ENCODE measurements at places on chromosomes 7 and 10.

DNA sequence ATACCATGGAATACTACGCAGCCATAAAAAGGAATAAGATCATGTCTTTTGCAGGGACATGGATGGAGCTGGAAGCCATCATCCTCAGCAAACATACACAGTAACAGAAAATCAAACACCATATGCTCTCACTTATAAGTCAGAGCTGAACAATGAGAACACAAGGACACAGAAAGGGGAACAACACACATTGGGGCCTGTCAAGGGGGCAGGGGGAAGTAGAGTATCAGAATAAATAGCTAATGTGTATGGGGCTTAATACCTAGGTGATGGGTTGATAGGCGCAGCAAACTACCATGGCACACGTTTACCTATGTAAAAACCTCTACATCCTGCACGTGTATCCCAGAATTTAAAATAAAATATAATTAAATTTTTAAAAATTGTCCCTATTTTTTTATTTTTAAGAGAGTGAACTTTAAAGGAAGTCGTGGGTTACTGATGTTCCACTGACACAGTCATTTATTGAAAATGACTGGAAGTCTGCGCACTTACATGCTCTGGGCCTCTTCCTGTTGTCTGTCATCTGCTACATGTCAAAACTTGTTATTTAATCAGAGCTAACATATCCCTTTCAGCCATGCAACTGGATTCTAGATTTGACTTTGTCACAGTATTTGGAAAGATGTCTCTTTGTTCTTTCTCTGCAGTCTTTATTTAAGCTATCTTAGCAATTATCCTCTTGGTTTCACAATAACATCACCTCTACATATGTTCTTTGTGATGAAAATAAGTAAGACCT, 73.7 kb upstream of the ABCB5 start:
- DNase-seq = no peak
- no peaks in the 10 kb centered on the region for H3K36me3 ChIP-seq

DNA sequence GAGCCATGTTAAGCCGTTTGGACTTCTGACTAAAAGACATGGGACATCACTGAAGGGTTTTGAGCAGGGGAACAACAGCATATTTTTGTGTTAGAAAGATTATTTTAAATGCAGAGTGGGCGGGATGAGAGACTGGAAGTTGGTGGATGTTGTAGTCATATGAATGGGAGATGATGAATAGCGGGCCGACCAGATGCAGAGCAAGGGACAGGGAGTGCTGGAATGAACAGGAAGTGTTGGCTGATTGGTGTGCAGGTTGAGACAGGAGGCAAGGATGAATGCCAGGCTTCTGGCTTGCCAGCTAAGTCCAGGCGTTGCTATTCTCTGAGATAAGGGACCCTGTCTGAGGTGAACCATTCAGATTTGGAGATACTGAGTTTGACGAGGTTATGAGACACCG, 38.0 kb downstream of the GAD2 start:
- H3K27me3 ChIP-seq = peaks cover 60% of the 10 kb centered on the region
- peaks cover 5% of the 10 kb centered on the region for H3K4me1 ChIP-seq
- DNase-seq = no peak
- H3K36me3 ChIP-seq = no peaks in the 10 kb centered on the region
- no peak overlapping the region for H3K4me3 ChIP-seq

GRCh38 chr7:107909445-107909844, 18.5 kb downstream of the DLD start:
- no peak for DNase-seq
- H3K36me3 ChIP-seq = peaks cover 34% of the 10 kb centered on the region
- H3K4me3 ChIP-seq = no peak overlapping the region
- H3K4me1 ChIP-seq = no peaks in the 10 kb centered on the region
- H3K27me3 ChIP-seq = no peaks in the 10 kb centered on the region

GRCh38 chr7:8217200-8218068, 44.5 kb downstream of the ICA1 start:
- no peak overlapping the region for H3K27ac ChIP-seq
- no peaks in the 10 kb centered on the region for H3K27me3 ChIP-seq

GRCh38 chr7:150665089-150665748, 20.3 kb upstream of the GIMAP2 start:
- H3K4me1 ChIP-seq = no peaks in the 10 kb centered on the region
- DNase-seq = no peak
- no peak overlapping the region for H3K4me3 ChIP-seq
- H3K27me3 ChIP-seq = peaks cover 29% of the 10 kb centered on the region
- no peak overlapping the region for H3K27ac ChIP-seq

DNA sequence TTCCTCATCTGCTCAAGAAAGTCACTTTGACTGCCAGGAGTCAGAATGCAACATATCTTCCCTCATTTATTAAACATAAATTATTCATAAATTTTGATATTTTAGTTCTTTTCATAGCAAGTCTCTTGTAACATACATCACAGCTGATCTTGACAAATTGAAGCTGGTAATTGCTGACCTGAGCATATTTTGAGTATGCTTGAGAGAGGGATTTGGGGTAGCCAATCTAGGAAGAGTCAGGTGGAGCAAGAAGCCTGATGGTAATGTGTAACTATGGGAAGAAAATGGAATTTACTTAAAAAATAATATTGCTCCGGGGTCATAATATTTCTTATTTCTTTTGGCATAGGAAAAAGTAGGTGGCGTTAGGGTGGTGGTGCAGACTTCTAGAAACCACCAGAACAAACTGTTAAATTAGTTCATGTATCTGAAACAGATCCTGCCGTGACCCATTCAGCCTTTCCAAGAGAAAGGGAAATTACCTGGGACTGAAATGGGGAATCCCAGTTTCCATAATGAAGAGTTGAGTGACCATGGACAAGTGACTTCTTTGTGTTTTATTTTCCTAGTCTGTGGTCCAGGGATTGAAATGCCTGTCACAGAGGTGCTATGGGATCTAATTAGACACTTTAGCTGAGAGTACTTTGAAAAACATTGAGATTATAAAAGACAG, 12.9 kb downstream of the CPED1 start:
- no peak for DNase-seq
- no peaks in the 10 kb centered on the region for H3K27me3 ChIP-seq
- H3K27ac ChIP-seq = no peak overlapping the region
- H3K4me3 ChIP-seq = no peak overlapping the region
- peaks cover 17% of the 10 kb centered on the region for H3K4me1 ChIP-seq

DNA sequence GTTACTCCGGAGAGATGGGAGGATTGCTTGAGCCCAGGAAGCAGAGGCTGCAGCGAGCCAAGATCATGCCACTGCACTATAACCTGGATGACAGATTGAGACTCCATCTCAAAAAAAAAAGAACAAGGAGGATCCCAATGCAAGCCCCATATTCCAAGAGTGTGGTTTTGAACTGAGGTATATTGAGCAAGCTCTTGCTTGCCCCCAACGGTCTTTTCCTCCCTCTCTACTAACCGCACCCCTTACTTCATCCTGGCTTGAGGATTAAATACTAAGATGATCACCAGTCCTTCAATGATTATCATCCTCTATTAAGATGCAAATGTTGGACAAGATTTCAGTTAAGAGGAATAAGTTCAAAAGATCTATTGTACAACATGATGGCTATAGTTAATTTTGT, 12.5 kb upstream of the SRGN start:
- no peak overlapping the region for H3K27ac ChIP-seq
- H3K27me3 ChIP-seq = no peaks in the 10 kb centered on the region
- DNase-seq = no peak
- H3K36me3 ChIP-seq = no peaks in the 10 kb centered on the region
- H3K4me1 ChIP-seq = no peaks in the 10 kb centered on the region
- H3K4me3 ChIP-seq = no peak overlapping the region

GRCh38 chr7:14902589-14903067, at the start of gene DGKB:
TSS of gene DGKB (minus strand) at chr7:14902751.
- no peak within 1 kb of the TSS for H3K27ac ChIP-seq
- no peak for DNase-seq
- H3K4me1 ChIP-seq = no peaks in the 10 kb centered on the region
- no peak within 1 kb of the TSS for H3K4me3 ChIP-seq
- H3K36me3 ChIP-seq = no peaks in the 10 kb centered on the region
- H3K27me3 ChIP-seq = no peaks in the 10 kb centered on the region

DNA sequence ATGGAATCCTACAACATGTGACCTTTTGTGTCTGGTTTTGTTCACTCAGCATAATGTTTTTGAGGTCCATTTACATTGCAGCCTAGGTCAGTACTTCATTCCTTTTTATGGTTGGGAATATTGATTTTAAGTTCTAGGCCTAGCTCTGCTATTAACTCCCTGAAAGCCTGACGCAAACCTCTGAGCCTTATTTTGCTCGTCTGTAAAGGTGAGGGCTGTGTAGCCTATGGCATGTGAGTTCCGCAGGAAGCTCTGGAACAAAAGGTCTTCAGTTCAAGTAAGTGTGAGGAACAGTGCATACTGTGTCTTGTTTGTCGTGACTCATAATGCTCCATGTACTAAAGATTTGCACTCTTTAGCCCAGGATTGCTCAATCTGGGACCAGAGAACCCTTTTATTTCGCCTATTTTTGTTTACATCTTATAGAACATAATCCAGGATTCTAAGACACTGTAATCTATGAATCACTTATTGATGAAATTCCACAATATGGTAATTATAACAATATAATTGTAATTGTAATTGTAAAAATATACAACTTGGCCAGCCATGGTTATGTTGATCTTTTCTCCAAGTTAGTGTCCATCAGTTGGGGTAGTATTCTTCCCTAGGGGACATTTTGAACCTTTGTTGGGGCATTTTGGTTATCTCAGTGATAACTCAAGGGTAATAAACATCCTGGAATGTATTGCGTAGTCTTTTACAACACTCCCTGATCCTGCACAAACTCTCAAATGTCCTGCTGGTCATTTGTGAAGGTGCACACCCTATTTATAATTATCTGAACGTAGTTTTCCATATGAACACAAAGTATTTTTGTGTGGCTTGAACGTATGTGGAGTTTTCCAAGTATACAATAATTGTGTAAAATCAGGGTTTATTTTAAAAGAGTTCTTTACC, 184.7 kb downstream of the VTI1A start:
- DNase-seq = peak; percentile 54
- H3K4me3 ChIP-seq = no peak overlapping the region
- H3K27me3 ChIP-seq = no peaks in the 10 kb centered on the region
- peaks cover 50% of the 10 kb centered on the region for H3K4me1 ChIP-seq
- no peaks in the 10 kb centered on the region for H3K36me3 ChIP-seq
- H3K27ac ChIP-seq = peak overlapping the region; percentile 94

- no peaks in the 10 kb centered on the region for H3K36me3 ChIP-seq
- no peak overlapping the region for H3K27ac ChIP-seq
- H3K4me1 ChIP-seq = no peaks in the 10 kb centered on the region
- H3K27me3 ChIP-seq = peaks cover 78% of the 10 kb centered on the region
- no peak overlapping the region for H3K4me3 ChIP-seq
Measured at GRCh38 chr10:47243791-47244190, 56.2 kb upstream of the GDF10 start.

DNA sequence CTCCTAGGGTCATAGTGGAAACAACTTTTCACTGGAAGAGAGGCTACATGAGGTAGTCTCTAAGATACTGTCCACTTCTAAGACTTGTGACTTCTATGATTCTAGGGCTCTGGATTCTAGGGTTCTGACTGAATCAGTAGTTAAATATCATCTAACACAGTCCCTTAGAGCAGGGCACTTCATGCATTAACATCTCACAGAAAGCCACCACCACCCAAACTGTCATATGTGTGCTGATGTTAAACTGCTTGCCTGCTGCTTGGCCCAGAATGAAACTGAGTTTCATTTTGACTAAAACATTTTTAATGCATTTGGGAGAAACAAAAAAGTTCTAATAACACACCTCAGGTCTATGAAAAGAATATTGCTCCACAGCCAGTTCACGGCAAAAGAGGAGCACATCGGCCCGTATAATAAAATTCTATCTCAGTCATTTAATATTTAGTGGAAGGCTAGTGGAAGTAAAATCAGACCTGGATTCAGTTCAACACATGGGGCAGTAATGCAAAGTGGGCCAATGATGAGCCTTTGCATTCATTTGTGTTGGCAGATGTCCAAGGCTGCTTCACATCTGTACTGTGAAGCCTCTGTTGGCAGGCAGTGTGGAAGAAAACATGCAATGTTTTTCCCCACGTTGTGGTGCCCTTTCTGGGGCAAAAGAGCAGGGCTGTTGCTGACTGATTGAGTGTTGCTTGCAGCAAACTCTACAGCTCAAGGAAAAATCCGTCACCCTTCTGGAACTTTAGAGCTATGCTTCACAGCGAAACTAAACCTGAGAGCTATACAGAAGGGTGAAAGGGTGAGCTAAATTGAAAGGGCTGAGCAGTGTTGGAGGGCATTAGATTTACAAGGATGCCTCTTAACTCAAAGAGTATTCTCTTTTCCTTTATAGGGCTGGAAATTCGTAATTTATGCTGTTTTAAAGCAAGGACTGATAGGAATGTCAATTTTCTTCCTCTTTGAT, 33.5 kb upstream of the AUTS2 start:
- H3K27ac ChIP-seq = no peak overlapping the region
- H3K4me1 ChIP-seq = no peaks in the 10 kb centered on the region
- no peak for DNase-seq
- H3K27me3 ChIP-seq = no peaks in the 10 kb centered on the region
- H3K36me3 ChIP-seq = no peaks in the 10 kb centered on the region

DNA sequence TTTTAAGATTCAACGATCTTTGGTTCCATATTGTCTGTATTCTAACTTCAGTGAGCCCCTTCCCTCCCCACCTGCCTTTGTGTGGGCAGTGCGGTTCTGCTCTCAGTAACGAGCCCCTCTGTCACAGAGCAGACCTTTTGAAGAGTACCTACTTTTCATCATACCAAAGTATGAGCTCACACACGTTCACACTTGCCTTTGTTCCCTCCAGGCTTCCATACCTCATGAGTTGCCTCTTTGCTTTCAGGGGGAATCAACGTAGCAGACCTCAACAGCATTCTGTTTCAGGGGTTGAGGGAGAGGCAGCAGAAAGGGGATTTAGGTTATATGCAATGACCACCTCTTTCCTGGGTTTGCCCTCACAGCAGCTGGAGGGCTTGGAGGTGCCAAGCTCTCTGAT, 211.4 kb upstream of the MDFIC start:
- no peak overlapping the region for H3K4me3 ChIP-seq
- DNase-seq = no peak
- no peaks in the 10 kb centered on the region for H3K36me3 ChIP-seq
- no peak overlapping the region for H3K27ac ChIP-seq
- H3K4me1 ChIP-seq = peaks cover 20% of the 10 kb centered on the region

GRCh38 chr10:114048472-114048871, 4.8 kb downstream of the ADRB1 start:
- DNase-seq = no peak
- H3K4me1 ChIP-seq = peaks cover 11% of the 10 kb centered on the region
- H3K36me3 ChIP-seq = peaks cover 4% of the 10 kb centered on the region
- H3K27ac ChIP-seq = no peak overlapping the region

GRCh38 chr10:112383325-112383724, 9.4 kb downstream of the ACSL5 start:
- peaks cover 21% of the 10 kb centered on the region for H3K36me3 ChIP-seq
- H3K4me1 ChIP-seq = peaks cover 69% of the 10 kb centered on the region

DNA sequence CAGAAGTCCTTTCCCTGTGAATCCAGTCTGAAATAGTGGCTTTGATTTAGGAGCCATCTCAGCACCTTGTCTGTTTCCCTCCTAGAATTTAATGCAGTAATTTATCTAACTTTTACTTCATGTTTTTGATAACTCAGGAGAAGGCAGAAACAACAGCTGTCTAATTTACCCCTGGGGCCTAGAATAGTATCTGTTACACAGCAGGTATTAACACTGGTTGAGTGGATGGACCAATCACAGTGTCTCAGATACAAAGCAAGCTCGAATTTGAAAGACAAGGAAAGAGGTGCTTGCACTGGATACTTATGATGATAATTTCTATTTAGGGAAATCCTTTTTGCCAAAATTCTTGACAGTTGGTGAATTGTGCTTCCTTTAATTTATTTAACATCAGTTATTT, 23.4 kb downstream of the CHRM2 start:
- H3K27me3 ChIP-seq = no peaks in the 10 kb centered on the region
- H3K4me3 ChIP-seq = no peak overlapping the region
- H3K36me3 ChIP-seq = no peaks in the 10 kb centered on the region
- no peak overlapping the region for H3K27ac ChIP-seq

Data from Calu3 (cell line).